ENCODE measurements at places on chromosomes 7 and 10. TPM values are rescaled to one million over a fixed set of nuclear protein-coding genes. Genes with fewer than 3 reads are reported as not detected.

ADRB1 gene
- 63.1 TPM for total RNA-seq

DNA sequence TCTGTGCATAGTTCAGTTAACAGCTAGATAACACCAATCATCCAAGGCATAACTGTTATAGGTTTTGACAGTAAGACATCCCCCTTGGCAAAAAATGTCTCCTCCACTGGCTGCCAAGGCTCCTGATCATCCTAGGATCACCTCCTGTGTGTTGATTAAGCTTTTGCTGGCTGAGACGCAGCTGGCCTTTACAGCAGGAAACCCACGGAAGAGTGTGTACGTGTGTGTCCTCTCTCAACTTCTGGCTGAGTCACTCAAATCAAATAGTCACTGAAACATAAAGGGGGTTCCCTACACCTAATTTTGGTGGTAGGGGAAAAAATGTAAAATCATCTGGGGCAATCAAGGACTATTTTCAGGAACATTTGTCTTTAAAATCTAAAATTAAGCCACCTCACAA is 208.8 kb downstream of the CTNNA3 start:
- no peak for DNase-seq

DNA sequence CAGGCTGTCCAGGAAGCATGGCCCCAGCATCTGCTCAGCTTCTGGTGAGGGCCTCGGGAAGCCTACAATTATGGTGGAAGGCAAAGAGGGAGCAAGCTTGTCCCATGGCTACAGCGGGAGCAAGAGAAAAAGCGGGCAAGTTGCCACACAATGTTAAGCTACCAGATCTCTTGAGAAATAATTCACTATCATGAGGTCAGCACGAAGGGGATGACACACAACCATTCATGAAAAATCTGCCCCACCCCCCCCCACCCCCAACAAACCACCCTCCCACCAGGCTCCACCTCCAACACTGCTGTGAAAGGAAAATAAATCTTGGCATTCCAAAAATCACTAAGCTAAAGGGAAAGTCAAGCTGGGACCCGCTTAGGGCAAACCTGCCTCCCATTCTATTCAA is 545.8 kb upstream of the NRP1 start:
- DNase-seq, result no peak

DNA sequence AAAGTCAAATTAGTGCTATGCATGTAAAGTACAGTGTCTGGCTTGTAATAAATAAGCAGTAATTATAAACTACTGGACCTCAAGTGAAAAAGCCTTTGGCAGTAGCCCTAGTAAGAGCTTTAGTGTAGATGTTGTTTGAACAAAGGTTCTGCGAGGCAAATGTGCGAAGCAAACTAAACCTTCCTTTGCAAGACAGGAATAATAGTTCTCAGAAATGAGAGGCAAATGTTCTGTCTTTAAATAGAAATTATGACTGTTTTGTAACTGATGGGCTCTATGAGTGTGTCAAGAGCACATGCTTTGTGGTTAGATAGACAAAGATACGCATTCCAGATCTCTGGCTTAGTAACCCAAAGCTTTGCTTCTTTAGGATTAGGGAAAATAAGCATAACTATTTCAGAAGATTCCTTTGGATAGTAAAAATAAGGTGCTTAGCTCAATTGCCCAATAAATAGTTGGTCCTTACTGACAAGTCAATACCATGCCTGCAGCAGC is 169.2 kb upstream of the CDC14C start:
- no peak for DNase-seq

GRCh38 chr7:70700941-70701425 is 431.0 kb upstream of the GALNT17 start:
- DNase-seq, result no peak

Data from Right ventricle myocardium inferior (tissue), 1 donor.